Esophagus squamous epithelium (tissue), 5 donors: ENCODE measurements at places on chromosomes 2 and 18.

DNA sequence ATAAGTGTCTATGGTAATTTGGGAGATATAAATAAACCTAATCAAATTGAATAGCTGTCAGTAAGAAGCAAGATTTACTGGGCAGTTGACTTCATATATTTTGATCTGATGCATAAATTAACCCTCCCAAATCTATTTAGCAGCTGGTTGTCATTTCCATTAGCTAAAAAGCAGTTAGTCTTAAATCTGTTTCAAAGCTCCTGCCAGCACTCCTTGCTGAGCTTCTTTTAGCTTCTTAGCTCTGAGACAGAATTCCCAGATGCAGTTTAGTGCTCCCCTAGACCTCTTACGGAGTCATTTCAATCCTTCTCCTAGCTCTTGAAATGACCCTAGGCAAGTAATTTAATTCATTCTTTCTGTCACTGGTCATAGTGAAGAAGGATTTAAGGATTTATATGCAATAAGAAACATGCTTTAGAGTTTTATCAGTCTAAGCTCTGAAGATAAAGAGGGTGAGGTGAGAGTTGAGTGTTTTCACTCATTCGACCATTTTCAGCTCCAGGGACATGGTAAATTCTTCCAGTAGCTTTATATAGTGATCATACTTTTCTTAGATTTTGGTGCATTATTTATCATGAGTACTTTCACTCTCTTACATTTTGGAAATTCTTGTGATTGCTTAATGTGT, 98.9 kb downstream of the PHLPP1 start:
- DNase-seq = no peak

GRCh38 chr2:196966061-196966460, 39.6 kb upstream of the PGAP1 start:
- DNase-seq = no peak

- no peak for DNase-seq
These were observed 187.8 kb upstream of the HNRNPA3 start for GRCh38 chr2:177024765-177025164.

GRCh38 chr2:86272111-86272510, 65.3 kb downstream of the REEP1 start:
- no peak for DNase-seq

DNA sequence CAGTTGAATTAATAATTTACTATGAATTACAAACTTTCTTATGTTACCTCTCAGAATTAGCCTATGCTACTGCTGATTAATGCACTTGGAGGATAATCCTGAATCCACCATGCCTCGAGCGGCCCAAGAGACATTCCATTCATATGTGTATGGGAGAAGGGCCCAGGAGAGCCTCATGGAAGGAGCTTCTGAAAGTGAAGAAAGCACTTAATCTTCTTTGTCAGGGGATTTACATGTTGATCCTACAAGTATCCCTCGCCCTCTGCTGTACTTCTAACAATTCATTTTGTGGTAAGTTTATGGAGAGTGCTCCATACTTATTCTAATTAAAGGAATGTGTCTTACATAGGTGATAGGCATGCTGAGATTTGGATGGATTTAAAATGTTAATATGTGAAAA, 1189.1 kb upstream of the NXPH2 start:
- no peak for DNase-seq

DNA sequence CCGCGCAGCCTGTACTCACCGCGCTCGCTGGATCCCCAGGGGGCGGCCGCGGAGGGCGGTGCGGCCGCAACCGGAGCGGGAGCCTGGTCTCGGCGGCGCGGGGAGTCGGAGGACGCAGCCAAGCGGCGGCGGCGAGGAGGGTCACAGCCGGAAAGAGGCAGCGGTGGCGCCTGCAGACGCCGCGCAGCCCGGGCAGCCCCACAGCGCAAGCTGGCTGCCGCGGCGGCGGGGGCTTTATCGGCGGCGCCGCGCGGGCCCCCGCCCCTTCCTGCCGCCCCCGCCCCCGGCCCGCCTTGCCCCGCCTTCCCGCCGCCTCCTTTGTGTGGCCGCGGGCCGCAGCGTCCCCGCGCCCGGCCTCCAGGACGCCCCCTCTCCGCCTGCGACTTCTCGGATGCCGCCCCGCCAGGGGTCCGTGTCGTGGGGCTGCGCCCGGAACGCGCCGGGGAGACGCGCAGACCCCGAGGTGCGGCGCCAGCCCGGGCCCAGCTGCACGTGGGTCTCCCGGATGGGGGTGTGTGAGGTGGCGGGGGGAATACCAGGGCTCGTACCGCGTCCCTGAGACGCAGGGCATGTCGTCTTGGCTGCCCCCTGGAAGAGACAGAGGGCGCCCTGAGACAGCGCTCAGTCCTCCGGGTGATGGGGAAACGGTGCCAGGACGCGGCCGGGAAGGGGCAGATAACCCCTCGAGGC, at the start of gene SERPINE2:
SERPINE2 (minus strand) TSS at position 207 of the 690 bp plus-strand sequence. CDS start 37,386 bp downstream, outside the sequence.
- no peak for DNase-seq

- no peak for DNase-seq
These were observed 39.6 kb upstream of the BOD1L2 start for GRCh38 chr18:57107140-57107832.

DNA sequence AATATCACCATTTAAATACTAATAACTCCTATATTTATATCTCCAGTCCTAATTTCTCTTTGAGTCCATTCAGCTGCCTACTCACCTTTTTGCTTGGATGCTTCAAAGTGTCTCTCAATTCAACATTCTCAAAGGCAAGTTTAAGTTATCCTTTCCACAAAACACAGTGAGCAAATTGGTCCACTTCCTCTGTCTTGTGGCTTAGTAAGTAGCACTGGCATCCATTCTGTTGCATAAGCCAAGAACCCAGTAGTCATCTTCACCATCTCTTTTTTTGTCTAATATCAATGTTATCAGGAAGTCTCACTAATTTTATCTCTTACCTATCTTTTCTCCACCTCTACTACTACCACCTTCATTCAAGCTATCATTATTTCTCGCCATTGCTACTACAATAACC, 27.4 kb upstream of the IL1RL1 start:
- DNase-seq = no peak

GRCh38 chr2:239396881-239397681, 3.7 kb downstream of the HDAC4 start:
- no peak for DNase-seq

DNA sequence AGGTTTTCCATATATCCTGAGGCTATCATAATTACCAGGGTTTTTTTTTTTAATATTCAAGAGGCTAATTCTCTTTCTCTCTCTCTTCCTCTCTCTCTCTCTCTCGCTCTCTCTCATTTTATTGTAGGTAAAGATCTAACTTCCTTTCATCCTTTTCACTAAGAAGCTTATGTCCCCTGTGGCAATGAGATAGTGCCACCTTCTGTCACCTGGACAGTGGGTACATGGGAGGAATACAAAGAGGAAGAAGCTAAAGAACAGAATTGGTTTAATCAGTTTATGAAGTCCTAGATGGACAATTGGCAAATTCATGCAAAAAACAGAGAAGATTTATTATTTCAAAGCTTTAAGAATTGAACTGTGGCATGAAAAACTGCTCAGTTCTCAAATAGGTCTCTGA, 1582.3 kb upstream of the TMEFF2 start:
- no peak for DNase-seq

- no peak for DNase-seq
These were observed 232.4 kb downstream of the CD226 start for GRCh38 chr18:69715191-69715795.

- DNase-seq = no peak
These were observed 110.0 kb downstream of the CDH20 start for GRCh38 chr18:61443081-61443725.

DNA sequence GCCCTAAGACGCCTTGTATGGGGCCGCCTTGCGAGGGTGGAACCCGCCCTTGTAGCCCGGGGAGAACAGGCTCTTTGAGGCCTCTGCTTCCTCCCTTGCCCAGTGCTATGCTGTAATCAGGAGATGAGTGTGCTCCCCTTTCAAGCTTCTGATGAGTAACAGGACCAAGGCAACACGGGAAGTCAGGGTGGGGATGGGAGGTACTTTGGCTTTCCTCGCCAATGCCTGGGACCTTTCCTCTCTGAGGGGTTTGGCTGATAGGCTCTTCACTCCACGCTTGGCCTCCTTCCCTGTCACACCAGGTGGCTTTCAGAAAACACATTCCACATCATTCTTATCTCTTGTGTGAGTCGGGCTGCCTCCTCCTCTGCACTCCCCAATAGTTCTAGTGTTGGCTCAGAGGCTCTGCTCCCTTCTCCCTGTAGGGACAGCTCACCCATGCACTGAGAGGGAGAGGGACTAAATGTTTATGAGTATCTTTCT, 223.7 kb upstream of the TRIB2 start:
- DNase-seq = no peak

DNA sequence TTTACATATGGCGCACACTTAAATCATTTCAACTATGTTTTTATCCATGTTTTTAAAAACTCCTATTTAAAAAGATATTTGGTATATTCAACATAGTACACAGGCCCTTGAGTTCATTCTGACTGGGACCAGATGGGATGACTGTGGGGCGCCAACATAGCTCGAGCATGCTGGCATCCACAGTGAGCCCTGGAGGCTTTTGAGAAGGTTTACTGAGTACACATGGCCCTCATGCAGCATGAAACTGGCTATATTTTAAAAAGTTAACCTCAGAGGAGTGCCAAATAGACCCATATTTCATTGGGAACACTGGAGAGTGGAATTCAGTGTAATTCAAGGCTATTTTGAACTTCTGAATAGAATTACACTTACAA, 83.6 kb downstream of the CCDC85A start:
- DNase-seq = no peak

DNA sequence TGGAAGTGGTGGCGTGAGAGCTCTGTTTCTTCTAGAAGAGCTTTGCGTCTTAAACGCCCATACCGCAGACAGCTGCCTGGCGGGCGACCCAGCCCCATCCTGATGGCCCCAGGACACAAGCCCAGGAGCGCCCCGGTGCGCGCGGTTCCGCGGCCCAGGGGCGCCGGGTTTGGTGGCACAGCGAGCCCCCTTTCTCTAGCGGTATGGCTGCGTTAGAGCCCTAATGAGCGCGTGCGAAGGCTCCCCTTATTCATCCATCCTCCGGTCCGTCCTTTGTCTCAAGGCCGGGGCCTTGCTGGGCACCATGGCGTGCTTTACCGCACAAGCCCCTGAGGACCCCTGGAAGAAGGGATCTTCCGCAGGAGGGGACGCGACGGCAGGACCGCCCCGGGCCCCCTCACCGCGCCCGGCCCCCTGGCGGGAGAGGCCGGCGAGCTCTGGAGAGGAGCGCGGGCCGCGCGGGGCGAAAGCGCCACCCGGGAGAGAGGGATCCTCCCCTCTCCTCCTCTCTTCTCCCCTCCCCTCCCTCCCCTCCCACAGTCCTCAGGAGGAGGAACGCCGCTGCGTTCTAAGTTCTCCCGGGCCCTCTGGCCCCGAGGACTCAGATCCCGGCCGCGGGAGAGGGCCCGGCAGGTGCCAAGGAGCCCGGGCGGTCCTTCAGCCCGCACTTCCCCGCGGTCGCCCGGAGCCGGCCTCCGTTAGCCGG, 626 bp upstream of the SLC1A4 start:
- DNase-seq = peak; percentile 4

GRCh38 chr2:181685150-181685688, 4.9 kb upstream of the NEUROD1 start:
- no peak for DNase-seq

GRCh38 chr2:18402-19271, 27.7 kb downstream of the FAM110C start:
- no peak for DNase-seq

- no peak for DNase-seq
These were observed 52.8 kb downstream of the EDAR start for GRCh38 chr2:108936076-108936864.

DNA sequence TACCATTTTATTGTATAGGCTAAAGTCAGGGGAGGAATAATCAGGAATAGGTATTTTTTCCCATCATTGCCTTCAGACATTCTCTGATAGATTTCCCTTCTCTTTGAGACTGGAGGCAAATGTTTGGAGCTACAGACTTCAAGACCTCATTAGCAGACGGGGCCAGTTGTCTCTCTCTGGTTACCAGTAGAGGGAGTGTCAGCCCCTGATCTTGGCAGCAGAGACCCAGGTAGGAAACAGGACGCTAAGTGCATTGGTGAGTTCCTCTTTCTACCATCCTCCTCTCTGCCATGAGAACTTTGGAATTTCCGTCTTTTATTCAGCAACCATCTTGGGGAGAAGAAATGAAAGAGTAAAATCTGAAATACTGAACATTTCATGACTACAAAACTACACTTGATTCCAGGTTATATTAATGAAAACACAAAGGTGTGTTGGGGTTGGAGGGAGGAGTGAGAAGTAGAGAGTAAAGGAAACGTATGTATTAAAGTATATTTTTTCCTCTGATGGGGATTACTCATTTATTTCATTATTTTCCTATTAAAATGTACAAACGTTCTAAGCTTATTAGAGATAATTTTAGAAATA, 186.2 kb upstream of the GCFC2 start:
- no peak for DNase-seq

GRCh38 chr18:36392164-36392978, 94.9 kb downstream of the FHOD3 start:
- no peak for DNase-seq

- DNase-seq = no peak
These were observed 85.5 kb upstream of the TMEM247 start for GRCh38 chr2:46393865-46394264.

DNA sequence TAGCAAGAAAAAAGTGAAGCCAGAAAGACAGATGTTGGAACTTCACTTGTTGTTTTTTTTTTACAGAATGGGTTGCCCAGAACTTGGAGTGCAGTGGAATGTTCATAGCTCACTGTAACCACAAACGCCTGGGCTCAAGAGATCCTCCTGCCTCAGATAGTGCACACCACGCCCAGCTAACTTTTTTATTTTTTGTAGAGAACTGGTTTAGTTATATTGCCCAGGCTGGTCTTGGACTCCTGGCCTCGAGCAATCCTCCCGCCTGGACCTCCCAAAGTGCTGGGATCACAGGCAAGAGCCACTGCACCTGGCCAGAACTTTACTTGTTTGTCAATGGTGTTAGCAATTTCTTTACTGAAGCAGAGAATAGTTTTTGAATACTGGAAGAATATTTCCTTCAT, 11.9 kb upstream of the ASPRV1 start:
- no peak for DNase-seq

GRCh38 chr2:9443526-9443925, 20.1 kb downstream of the CPSF3 start:
- no peak for DNase-seq

DNA sequence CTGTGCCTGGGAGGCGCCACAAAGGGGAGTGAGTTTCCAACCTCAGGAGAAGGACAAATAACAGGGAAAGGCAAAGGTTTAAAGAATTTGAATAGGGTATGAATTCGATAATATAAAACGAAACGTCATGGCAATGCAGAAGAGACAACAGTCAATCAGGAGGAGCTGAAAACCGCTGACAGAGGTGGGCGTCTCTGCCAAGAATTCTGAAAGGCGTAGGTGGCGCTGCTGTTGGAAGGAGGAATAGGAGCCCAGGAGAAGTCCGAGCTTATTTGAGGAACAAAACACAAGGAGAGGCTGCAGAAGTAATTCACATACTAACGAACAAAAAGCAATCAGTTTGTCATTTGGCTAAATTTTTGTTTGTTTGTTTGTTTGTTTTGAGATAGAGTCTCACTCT, 485.8 kb upstream of the POU3F3 start:
- no peak for DNase-seq
